ENCODE measurements at places on chromosomes 6 and 20. TPM values are rescaled to one million over a fixed set of nuclear protein-coding genes. Genes with fewer than 3 reads are reported as not detected.

Gene CYP24A1
- not detected for total RNA-seq

Gene TAF11
- 27.4 TPM for total RNA-seq

Gene CCR6
- total RNA-seq, result 20.0 TPM

Gene CYB5R4
- total RNA-seq, result 36.0 TPM

Gene UBE2C
- 184 TPM for total RNA-seq

Gene CRISP2
- not detected for total RNA-seq

Gene LGSN
- total RNA-seq, result 0.18 TPM

Gene RBM38
- total RNA-seq, result 116 TPM

Gene HTR1B
- total RNA-seq, result not detected

Gene NCOA5
- 24.6 TPM for total RNA-seq

Gene GPR6
- total RNA-seq, result not detected

Gene ADGB
- total RNA-seq, result not detected

Gene B4GALT5
- 21.6 TPM for total RNA-seq

Gene DSP
- total RNA-seq, result 0.15 TPM

Gene CAPN11
- 0.13 TPM for total RNA-seq

Gene PLN
- not detected for total RNA-seq

Gene MCCD1
- not detected for total RNA-seq

Gene PET117
- 12.5 TPM for total RNA-seq

Gene SYNE1
- total RNA-seq, result 85.5 TPM

Gene NINL
- total RNA-seq, result 2.5 TPM

Gene ADGRB3
- total RNA-seq, result not detected

Gene FGD2
- total RNA-seq, result 4.7 TPM

Gene LY6G6F
- total RNA-seq, result not detected

Gene GLP1R
- total RNA-seq, result not detected

Gene LY6G6D
- not detected for total RNA-seq

Gene CTAGE9
- not detected for total RNA-seq

Gene GABRR1
- total RNA-seq, result not detected

Gene RIMS4
- not detected for total RNA-seq

Gene AIF1
- 11.3 TPM for total RNA-seq

Gene TMC2
- total RNA-seq, result not detected

Gene NKAPL
- not detected for total RNA-seq

Gene MACROD2
- not detected for total RNA-seq

Gene NKAIN2
- not detected for total RNA-seq

Gene DDRGK1
- total RNA-seq, result 66.6 TPM

Gene TREML1
- total RNA-seq, result not detected

Gene SRMS
- not detected for total RNA-seq

Gene LPIN3
- 0.65 TPM for total RNA-seq

Gene LCA5
- total RNA-seq, result 0.10 TPM

Gene KCNK17
- total RNA-seq, result not detected

Gene COL9A3
- total RNA-seq, result not detected

Gene ARFGEF3
- 0.50 TPM for total RNA-seq

Gene SLC29A1
- total RNA-seq, result 24.8 TPM

Gene MEP1A
- total RNA-seq, result not detected

Gene PXT1
- 0.35 TPM for total RNA-seq

Gene PLG
- total RNA-seq, result not detected

Gene GGTLC1
- not detected for total RNA-seq

Data from activated CD4-positive, alpha-beta memory T cell treated with anti-CD3 and anti-CD28 coated beads, Interleukin-2, amount 10 ng/mL, durations not matched to agents 7 days and 5 days (primary cell).